Hematopoietic multipotent progenitor cell treated with erythropoietin and hydrocortisone succinate and interleukin-3 and kit ligand, for 4 days (in vitro differentiated cells): ENCODE measurements at places on chromosomes 5 and 9.

DNA sequence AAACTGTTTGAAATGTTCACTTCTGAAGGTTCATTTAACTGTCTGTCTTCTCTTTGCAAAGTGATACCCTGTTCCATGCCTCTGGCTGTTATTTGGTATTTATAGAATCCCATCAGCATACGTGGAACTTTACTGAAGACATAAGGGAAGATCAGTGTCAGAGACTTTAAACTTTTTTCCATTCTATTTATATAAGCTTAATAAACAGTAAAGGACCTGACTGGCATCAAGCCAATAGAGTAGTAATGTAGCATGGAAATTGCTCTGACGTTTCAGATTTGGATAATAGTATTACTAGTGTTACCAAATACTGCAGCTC lies 94.9 kb upstream of the MINAR2 start:
- no peak for DNase-seq

DNA sequence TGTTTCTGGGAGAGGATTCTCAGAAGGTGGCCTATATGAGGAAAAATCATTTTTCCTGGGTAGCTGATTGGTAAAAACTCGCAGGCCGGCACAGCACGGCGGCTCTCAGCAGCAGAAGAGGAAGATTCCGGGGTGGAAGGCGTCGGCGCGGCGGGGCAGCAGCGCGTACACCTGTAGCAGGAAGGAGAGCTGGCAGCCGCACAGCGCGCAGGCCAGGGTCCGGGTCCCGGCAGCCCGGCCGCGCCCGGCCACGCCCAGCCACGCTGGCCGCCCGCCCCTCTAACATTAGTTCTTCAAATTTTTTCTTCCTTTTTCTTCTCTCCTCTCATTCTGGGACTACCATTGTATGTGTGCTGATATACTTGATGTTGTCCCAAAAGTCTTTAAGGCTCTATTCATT lies 24.8 kb upstream of the ZNF618 start:
- no peak for DNase-seq

DNA sequence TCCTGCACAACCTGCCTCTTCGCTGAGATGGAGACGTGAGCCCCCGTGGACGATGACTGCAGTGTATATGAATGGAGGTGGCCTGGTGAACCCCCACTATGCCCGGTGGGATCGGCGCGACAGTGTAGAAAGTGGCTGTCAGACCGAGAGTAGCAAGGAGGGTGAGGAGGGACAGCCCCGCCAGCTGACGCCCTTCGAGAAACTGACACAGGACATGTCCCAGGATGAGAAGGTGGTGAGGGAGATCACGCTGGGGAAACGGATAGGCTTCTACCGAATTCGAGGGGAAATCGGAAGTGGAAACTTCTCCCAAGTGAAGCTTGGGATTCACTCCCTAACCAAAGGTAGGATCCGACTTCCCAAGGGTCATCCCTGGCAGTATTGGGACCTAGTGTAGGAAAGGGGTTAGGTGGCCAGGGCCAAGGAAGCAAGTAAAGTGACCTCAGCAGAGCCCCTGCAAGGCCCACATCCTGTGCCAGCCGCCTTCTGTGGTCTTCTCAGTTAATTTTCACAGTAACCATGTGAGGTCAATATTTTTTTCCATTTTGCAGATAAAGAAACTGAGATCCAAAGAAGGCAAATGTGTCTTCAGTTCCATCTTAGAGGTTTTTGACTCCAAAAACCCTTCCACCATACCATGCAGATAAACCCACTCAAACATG lies 53.8 kb downstream of the NIM1K start:
- DNase-seq = no peak

- no peak for DNase-seq
Measured at GRCh38 chr5:74040065-74040551, 414.1 kb downstream of the ARHGEF28 start.

DNA sequence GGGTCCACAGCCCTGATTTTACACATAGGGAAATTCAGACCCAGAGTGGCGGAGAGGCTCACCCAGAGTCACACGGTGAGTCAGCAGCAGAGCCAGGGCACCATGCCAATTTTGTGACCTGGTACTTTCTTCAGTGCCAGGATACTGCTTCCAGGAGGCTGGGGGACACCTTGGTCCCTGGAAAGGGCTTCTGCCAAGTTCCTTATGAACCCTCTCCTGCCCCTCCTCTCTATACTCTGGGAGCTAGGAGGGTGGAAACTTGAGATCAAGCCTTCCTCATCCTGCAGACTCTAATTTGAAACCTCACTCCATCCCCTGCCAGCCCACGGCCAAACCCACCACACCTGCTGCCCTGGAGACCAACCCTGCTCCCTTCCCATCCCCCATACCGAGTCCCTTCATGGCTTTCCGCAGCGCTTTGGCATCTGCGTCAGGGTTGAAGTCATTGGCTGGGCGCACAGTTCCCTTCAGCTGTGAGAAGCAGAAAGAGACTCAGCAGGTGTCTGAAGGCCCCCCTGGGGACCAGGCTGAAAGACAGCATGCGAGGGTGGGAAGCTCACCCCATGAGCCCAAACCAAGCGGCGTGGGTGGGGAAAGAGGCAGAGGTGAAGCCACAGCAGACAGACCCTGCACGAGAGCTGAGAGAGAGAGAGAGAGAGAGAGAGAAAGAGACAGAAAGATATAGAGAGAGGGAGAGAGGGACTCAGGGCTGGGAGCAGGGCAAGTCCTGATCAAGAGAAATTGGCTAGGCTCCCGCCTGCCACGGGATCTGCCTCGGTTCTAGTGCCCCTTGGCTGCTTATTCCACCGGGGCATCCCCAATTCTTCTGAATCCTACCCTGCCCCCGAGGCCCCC lies 33.5 kb downstream of the ANXA6 start:
- peak; percentile 47 for DNase-seq

DNA sequence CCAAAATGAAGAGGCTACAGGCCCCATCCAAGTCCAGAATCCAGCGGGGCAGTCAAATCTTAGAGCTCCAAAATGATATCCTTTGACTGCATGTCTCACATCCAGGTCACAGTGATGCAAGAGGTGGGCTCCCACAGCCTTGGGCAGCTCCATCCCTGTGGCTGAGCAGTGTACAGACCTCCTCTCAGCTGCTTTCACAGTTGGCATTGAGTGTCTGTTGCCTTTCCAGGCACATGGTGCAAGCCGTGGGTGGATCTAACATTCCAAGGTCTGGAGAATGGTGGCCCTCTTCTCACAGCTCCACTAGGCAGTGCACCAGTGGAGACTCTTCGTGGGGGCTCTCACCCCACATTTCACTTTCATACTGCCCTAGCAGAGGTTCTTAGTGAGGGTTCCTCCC lies 120.7 kb downstream of the GIN1 start:
- no peak for DNase-seq

DNA sequence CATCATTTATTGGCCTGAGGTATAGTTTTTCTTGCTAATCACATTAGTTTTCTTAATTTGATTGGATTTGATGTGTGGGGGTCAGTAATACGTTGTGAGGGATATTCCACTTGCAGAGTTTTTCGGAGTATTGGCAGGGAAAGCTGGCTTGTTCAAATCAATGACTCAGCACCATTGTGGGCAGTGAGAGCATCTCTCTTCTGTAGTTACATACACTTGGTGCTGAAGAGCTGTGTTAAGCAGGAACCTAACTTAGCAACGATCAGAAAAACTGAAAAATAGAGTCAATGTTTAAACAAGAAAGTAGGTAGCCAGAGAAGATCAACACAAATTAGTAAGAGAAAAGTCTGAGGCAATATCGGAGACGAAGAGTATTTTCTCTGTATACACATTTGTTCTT lies 344.6 kb upstream of the EDIL3 start:
- peak; percentile 15 for DNase-seq

GRCh38 chr5:167348251-167348926 lies 943.1 kb upstream of the WWC1 start:
- DNase-seq = no peak

DNA sequence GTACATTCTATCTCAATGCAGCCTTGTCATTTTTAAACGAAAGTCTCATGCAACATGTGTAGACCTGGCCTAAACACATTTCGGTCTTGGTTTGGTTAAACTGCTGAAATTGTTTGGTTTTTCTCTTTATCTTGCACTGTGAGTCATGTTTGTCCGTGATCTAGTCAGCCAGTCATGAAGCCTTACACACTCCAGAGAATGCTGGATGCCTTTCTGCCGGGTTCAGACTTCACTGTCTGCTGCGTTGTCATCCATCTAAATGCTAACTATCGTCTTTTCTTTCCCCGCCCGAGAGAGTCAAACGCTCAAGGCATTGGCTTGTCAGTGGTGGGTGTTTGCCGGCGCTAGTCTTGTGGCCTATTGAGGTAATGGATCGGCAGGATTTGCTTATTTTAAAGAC lies 1194.6 kb upstream of the WWC1 start:
- no peak for DNase-seq

- DNase-seq = no peak
Measured at GRCh38 chr5:71695071-71695470, 24.0 kb upstream of the CARTPT start.

DNA sequence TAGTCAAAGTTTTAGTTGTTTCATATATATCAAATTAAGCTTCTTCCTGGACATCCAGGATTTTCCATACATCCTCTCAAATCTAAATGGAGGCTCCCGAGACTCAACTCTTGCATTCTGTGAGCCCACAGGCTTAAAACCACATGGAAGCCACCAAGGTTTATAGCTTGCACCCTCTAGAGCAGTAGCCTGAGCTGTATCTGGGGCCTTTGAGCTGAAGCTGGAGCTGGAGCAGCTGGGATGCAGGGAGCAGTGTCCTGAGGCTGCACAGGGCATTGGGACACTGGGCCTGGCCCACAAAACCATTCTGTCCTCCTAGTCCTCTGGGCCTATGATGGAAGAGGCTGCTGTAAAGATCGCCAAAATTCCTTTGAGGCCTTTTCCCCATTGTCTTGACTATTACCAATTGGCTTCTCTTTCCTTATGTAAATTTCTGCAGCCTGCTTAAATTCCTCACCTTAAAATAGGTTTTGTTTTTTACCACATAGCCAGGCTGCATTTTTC lies 151.0 kb downstream of the COX7C start:
- DNase-seq = no peak

- DNase-seq = no peak
Measured at GRCh38 chr9:96674906-96675538, 19.9 kb upstream of the PRXL2C start.

GRCh38 chr5:56913766-56914165 lies 4.4 kb downstream of the SETD9 start:
- DNase-seq = no peak

DNA sequence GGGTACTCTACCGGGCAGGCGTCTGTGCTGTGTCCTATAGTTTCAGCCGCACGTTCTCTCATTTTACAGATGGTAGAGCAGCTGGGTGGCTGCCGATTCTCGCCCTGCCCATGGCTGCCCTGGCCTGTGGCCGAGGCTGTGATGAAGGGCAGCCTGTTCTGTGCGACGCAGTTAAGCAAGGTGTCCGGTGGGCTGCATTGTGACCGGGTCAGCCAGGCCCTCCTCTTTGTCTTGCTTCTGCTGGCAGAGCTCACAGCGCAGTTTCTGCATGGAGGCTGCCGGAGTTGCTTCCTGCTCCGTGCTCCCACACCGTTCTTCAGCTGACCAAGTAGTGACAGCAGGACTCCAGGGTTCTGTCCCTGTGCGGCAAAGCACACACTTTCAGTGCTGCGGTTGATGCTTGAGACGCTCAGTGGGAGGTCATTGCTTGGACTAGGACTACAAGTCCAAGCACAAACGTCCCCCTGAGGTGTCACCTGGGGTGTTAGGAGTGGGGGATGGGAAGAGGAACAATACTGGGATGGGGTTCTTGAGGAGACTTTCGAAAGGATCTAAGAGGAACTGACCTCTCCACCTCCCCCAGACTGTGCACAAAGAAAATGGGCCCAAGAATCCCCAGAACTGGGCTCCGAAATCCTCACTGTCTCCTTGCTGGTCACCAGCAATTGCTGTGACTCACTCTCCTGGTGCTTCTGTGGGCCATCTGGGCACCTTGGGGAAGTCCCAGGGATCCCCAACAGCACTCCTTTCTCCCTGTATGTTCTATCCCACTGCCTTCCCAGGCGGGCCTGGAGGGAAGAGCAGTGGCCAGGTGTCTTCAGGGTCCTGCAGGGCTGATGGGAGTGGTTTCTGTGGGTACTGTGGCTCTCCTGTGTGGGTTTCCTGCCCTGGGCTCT lies 58.2 kb downstream of the GADD45G start:
- DNase-seq = no peak

DNA sequence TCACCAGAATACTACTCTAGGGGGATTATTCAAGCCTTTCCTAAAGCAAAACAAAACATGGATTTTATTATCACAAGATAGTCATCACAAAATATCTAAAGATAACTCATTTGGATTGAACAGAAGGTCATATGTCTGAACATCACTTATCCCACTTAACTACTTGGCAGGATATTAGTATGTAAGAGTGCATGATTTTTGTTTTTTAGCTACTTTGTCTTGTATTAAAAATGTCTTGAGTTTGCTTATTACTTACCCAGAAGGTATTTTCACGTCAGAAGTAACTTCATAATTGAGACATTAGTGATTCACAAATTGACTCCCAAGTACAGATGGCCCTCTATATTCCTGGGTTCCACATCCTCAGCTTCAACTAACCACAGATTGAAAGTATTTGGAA lies 113.8 kb downstream of the TLE4 start:
- no peak for DNase-seq

DNA sequence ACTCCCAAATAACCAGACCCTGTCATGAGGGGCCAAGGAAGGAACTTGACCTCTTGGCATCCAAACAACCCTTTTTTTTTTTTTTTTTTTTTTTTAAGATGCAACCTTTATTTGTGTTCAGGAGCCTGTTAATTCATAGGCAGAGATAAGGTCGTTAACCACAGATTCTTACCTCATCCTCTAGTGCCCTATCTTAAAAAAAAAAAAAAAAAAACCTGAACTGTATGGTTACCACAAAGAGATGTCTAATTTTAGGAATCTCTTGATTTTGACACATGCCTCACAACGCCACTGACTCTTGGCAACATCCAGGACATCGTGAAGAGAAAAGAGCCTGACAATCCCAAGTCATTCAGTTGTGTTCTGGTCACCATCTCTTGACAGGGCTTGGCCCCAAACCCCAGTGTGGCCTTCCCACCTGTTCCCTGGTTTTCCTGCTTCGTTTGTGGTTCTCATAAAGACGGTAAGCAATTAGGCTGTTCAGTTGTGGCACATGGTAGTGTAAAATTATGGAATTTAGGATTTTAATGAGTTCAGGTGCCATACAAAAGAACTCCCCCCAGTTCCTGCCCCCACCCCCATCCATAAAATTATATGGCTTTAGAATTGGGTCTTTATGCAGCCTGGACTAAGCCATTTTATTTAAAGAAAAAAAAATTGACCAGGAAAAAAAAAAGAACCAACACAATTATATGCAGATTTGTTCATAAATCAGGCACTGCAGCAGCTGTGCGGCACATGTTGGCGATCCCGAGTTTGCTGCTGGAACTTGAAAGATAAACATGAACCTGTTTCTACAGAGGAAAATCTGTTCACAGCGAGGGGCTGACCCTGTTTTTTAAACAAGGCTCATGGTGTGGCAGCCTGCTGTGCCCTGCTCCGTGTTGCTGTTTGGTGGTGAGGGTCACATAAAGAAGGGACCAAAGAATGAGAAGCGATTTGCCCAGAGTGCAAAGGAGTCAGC lies 267.8 kb upstream of the CLINT1 start:
- DNase-seq = peak; percentile 20

- no peak for DNase-seq
Measured at GRCh38 chr5:54135042-54135441, 175.3 kb downstream of the ARL15 start.
